ENCODE measurements at places on chromosomes 2 and 18.

DNA sequence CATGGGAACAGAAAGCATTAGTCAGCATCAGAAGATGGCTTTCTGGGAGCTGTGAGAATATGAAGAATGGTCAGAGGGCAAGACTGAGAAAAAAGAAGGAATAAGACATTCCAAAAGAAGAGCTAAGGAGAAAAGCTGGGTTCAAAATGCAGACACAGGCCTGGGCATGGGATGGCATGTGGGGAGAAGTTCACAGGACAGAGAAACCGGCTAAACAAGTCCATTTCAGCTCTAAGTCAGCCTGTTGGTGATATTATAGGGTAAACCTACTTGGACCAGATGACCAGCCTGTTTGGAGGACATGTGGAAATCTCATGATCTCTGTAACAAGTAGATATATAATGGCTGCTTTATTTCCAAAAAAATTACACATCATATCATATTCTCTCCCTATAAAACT, 91.7 kb upstream of the MEIS1 start:
- H3K27me3 ChIP-seq, result no peaks in the 10 kb centered on the region
- H3K27ac ChIP-seq, result no peak overlapping the region
- H3K4me3 ChIP-seq, result no peak overlapping the region
- no peak for DNase-seq

DNA sequence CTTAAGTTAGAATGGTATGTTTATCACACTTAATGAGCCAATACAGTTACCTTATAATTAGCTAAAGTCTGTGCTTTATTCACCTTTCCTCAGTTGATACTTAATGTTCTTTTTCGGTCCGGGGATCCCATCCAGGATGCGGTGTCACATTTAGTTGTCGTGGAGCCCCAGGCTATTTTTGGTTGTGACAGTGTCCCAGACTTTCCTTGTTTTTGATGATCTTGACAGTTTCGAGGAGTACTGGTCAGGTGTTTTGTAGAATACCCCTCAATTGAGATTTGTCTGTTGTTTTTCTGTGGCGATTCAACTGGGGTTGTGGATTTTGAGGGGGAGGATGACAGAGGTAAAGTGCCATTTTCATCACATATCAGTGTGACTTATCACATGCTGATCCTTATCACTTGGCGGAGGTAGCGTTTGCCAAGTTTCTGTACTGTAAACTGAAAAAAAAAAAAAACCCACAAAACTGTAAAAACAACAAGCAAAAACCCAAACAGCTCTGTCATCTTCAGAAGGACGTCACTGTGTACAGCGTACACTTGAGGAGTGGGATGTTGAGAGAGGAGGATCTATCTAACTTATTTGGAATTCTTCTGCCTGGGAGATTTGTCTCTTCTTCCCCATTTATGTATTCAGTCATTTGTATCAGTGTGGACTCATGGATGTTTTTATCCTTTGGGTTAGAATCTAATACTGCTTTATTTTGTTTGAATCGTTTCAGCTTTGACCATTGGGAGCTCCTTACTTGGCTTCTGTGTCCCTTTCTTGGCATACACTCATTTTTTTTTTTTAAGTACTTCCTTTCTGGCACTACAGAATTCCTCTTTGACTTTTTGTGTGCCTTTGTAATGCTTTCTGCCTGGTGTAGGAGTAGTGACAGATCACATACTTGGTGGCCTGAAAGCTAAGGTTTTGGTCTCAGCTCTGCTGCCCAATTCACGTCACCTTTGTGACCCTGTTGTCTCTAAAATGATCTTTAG, 68.1 kb downstream of the FMNL2 start:
- no peaks in the 10 kb centered on the region for H3K27me3 ChIP-seq
- no peaks in the 10 kb centered on the region for H3K4me1 ChIP-seq
- no peaks in the 10 kb centered on the region for H3K36me3 ChIP-seq
- H3K27ac ChIP-seq, result no peak overlapping the region
- peak; percentile 5 for DNase-seq

GRCh38 chr18:24954341-24954740, 397.6 kb downstream of the ZNF521 start:
- DNase-seq, result no peak
- no peak overlapping the region for H3K4me3 ChIP-seq
- H3K36me3 ChIP-seq, result no peaks in the 10 kb centered on the region

- H3K27ac ChIP-seq, result no peak overlapping the region
- no peak for DNase-seq
- H3K36me3 ChIP-seq, result no peaks in the 10 kb centered on the region
- no peaks in the 10 kb centered on the region for H3K4me1 ChIP-seq
- no peak overlapping the region for H3K4me3 ChIP-seq
These were observed 122.3 kb upstream of the RAB6C start for GRCh38 chr2:129857200-129857599.

- no peak for DNase-seq
- H3K4me3 ChIP-seq, result no peak overlapping the region
- no peak overlapping the region for H3K27ac ChIP-seq
These were observed 462.7 kb downstream of the METTL4 start for GRCh38 chr18:2108591-2108990.

- no peak overlapping the region for H3K27ac ChIP-seq
- H3K36me3 ChIP-seq, result peaks cover 19% of the 10 kb centered on the region
- DNase-seq, result no peak
- H3K27me3 ChIP-seq, result no peaks in the 10 kb centered on the region
These were observed 7.7 kb upstream of the SP100 start for GRCh38 chr2:230408244-230408842.

DNA sequence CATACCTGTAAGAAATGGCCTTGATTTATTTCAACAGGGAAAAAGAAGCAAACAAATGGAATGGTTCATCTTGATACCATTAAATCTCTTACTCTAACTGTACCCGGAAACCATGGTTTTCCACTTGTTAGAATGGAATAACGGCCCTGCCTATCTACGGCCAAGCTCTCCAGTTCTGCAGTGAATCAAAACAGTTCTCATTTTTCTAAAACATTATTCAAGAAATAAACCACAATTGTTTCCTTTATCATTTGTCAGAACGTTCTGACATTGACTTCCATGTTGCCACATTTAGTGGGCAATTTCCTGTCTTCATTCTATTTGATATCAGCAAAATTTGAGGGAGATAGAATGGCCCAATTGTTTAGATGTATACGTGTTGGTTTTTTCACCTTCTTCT, 118.8 kb upstream of the CDH19 start:
- no peak overlapping the region for H3K4me3 ChIP-seq
- H3K4me1 ChIP-seq, result no peaks in the 10 kb centered on the region
- H3K27me3 ChIP-seq, result no peaks in the 10 kb centered on the region

DNA sequence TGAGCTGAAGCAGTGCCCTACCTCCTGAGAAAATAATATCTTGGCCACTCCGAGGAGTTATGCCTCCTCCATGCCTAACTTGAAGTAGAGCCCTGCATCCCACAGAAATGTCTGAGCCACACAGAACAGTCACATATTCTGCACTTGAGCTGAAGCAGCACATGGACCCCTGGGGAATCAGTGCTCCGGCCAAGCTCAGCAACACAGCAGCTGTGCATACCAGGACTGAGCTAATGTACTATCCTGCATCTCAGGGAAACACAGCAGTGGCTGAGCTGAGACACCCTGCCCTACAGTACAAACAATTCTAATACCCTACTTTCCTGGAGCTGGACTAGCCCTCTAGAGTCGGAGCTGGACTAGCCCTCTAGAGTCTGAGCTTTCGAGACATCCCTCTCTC, 166.9 kb downstream of the ZNF516 start:
- H3K36me3 ChIP-seq, result no peaks in the 10 kb centered on the region
- no peak overlapping the region for H3K27ac ChIP-seq
- DNase-seq, result no peak
- no peaks in the 10 kb centered on the region for H3K4me1 ChIP-seq

- H3K36me3 ChIP-seq, result no peaks in the 10 kb centered on the region
- DNase-seq, result no peak
- no peaks in the 10 kb centered on the region for H3K4me1 ChIP-seq
- no peaks in the 10 kb centered on the region for H3K27me3 ChIP-seq
- H3K27ac ChIP-seq, result no peak overlapping the region
These were observed 32.8 kb downstream of the MAIP1 start for GRCh38 chr2:199988151-199988550.

DNA sequence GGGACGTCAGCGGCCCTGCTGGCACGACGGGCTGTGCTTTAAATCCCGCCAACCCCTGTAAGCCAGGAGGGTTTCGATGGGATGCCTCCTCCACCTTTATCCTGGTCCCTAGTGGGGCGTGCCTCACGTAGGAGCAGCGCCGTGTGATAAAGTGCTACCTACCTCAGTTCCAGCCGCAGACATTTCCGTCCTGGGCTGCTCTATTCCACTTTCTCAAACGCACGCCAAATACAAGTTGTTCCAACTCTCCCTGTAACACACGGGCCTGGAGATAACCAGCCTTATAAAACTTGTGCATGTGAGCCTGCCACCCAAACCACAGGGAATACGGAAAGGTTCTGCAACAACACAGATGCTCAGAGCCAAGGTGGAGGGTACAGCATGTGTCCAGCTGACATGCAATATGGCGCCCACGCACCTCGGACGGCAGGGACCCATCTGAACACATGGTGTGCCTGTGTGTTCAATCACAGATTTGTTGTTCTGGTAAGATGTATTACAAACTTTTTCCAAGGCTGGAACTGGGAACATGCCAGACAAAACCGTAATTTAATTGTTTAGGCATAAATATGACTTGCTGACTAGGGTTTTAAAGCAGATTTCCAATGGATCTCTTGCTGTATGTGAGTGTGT, 47.7 kb downstream of the ZNF516 start:
- H3K4me3 ChIP-seq, result no peak overlapping the region
- DNase-seq, result no peak
- H3K27me3 ChIP-seq, result no peaks in the 10 kb centered on the region
- H3K27ac ChIP-seq, result no peak overlapping the region
- no peaks in the 10 kb centered on the region for H3K36me3 ChIP-seq
- peaks cover 13% of the 10 kb centered on the region for H3K4me1 ChIP-seq

GRCh38 chr2:110755491-110756078, 23.2 kb downstream of the ACOXL start:
- no peak overlapping the region for H3K4me3 ChIP-seq
- H3K27me3 ChIP-seq, result no peaks in the 10 kb centered on the region
- no peak overlapping the region for H3K27ac ChIP-seq
- peak; percentile 12 for DNase-seq
- no peaks in the 10 kb centered on the region for H3K4me1 ChIP-seq

DNA sequence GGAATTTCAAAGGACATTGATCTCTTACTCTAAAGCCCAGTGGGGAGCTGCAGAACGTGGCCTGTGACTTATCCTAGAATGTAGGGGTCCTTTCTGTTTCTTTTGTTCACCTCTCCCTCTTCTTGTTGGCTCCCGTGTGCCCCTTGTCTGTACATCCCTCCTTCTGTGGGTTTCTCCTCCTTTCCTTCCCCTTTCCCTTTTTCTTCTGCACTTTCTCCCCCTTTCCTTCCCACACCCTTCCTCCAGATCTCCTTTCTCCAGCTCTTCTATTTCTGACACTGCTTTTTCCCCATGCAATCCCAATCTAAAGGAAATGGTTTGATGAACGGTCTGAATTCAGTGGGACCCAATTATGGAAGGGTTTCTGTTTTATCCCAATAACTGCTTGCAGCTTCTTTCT, 35.5 kb upstream of the MAPRE3 start:
- H3K36me3 ChIP-seq, result no peaks in the 10 kb centered on the region
- H3K27me3 ChIP-seq, result no peaks in the 10 kb centered on the region

GRCh38 chr2:126894082-126894481, 4.6 kb upstream of the TEX51 start:
- H3K36me3 ChIP-seq, result no peaks in the 10 kb centered on the region
- no peaks in the 10 kb centered on the region for H3K4me1 ChIP-seq
- DNase-seq, result no peak
- no peaks in the 10 kb centered on the region for H3K27me3 ChIP-seq
- no peak overlapping the region for H3K27ac ChIP-seq

DNA sequence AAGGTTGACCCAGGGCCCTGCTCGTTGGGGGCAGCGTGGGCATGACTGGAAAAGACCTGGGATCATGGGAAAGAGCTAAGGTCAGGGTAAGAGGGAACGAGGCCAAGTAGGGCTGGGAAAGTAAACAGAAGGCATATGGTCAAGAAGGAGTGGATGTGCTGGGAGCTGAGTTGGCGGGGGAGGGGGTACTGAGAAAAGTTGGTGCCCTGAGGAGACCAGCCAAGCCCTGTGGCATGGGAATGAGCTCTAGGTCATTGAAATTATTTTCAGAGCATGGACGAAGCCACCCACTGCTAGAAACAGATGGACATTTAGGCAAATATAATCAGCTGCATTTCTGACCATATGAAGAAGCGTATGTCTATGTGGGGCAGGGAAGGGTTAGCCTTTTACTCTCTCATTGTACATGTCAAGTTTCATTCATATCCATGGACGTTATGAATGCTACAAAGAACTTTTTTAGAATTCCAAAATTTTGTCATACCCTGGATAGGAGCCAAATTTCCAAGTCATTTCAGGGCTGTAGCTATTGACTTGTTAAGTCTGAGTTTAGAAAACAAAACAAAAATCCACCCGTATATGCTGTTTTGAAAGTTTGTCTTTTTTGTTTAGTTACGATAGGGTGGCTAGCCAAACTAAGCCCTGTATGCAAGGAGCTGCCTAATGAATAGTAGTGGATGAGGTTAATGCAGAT, 19.1 kb downstream of the MAPRE2 start:
- no peaks in the 10 kb centered on the region for H3K27me3 ChIP-seq
- no peak overlapping the region for H3K4me3 ChIP-seq
- H3K27ac ChIP-seq, result no peak overlapping the region
- no peaks in the 10 kb centered on the region for H3K4me1 ChIP-seq

DNA sequence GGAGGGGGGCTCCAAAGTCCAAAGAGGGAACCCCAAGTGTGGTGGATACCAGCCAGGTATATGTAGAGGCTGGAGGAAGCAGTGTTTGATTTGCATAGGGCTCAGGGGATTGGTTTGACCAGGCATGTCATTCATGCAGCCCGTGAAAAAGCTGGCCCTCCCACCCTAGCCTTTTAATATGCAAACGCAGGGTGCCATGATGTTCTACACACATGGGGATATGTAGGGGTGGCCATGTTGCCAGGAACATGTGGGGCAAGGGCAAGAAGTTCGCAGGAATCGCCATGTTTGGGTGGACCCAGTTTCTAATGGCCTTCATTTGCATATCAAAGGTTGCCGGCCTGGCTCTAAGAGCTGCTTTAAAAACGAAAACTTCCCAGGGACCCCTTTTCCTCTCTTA, 33.6 kb downstream of the B3GNT7 start:
- no peak for DNase-seq
- H3K4me1 ChIP-seq, result no peaks in the 10 kb centered on the region
- no peaks in the 10 kb centered on the region for H3K27me3 ChIP-seq
- H3K27ac ChIP-seq, result no peak overlapping the region
- H3K4me3 ChIP-seq, result no peak overlapping the region
- H3K36me3 ChIP-seq, result no peaks in the 10 kb centered on the region

GRCh38 chr18:36183033-36183432, 4.3 kb upstream of the MOCOS start:
- no peaks in the 10 kb centered on the region for H3K27me3 ChIP-seq
- H3K4me3 ChIP-seq, result no peak overlapping the region
- no peaks in the 10 kb centered on the region for H3K36me3 ChIP-seq
- no peak for DNase-seq

GRCh38 chr18:79917853-79918614, 33.4 kb downstream of the SLC66A2 start:
- H3K36me3 ChIP-seq, result peaks cover 6% of the 10 kb centered on the region
- no peaks in the 10 kb centered on the region for H3K27me3 ChIP-seq
- H3K4me1 ChIP-seq, result no peaks in the 10 kb centered on the region
- H3K27ac ChIP-seq, result no peak overlapping the region

- H3K27me3 ChIP-seq, result peaks cover 4% of the 10 kb centered on the region
- H3K4me3 ChIP-seq, result no peak overlapping the region
- no peaks in the 10 kb centered on the region for H3K36me3 ChIP-seq
- H3K4me1 ChIP-seq, result no peaks in the 10 kb centered on the region
These were observed 109.9 kb downstream of the COPS8 start for GRCh38 chr2:237195396-237196120.

GRCh38 chr18:31041271-31042083, 1.1 kb downstream of the DSC3 start:
- no peak for DNase-seq
- no peaks in the 10 kb centered on the region for H3K36me3 ChIP-seq
- H3K4me1 ChIP-seq, result no peaks in the 10 kb centered on the region
- H3K27ac ChIP-seq, result no peak overlapping the region

- no peak overlapping the region for H3K27ac ChIP-seq
- H3K4me1 ChIP-seq, result no peaks in the 10 kb centered on the region
- no peaks in the 10 kb centered on the region for H3K27me3 ChIP-seq
These were observed 332.0 kb upstream of the RAB12 start for GRCh38 chr18:8277270-8277669.

All from CD4-positive, alpha-beta memory T cell (primary cell).